ENCODE measurements at places on chromosomes 6 and 20. TPM values are rescaled to one million over a fixed set of nuclear protein-coding genes. Genes with fewer than 3 reads are reported as not detected.

CENPW gene
- 0.72 TPM for total RNA-seq

TGM3 gene
- not detected for total RNA-seq

MATN4 gene
- total RNA-seq, result not detected

EEF1A2 gene
- 2.4 TPM for total RNA-seq

DDX43 gene
- 0.81 TPM for total RNA-seq

GABRR1 gene
- total RNA-seq, result not detected

FOXA2 gene
- not detected for total RNA-seq

TP53TG5 gene
- not detected for total RNA-seq

CGA gene
- total RNA-seq, result not detected

LCA5 gene
- total RNA-seq, result 3.4 TPM

CALHM6 gene
- total RNA-seq, result 1.1 TPM

LPIN3 gene
- 10.8 TPM for total RNA-seq

WFDC10B gene
- not detected for total RNA-seq

GRIK2 gene
- 1.9 TPM for total RNA-seq

MTFR2 gene
- 0.90 TPM for total RNA-seq

ADGB gene
- total RNA-seq, result not detected

MAPK14 gene
- total RNA-seq, result 40.3 TPM

ABHD16B gene
- total RNA-seq, result not detected

SLC17A4 gene
- not detected for total RNA-seq

GSTA1 gene
- total RNA-seq, result not detected

PRSS35 gene
- total RNA-seq, result 0.65 TPM

PLG gene
- not detected for total RNA-seq

SENP6 gene
- 31.2 TPM for total RNA-seq

SCUBE3 gene
- total RNA-seq, result 2.0 TPM

NOTCH4 gene
- total RNA-seq, result 5.0 TPM

SLC17A9 gene
- 6.3 TPM for total RNA-seq

STX16 gene
- 24.2 TPM for total RNA-seq

PTGIS gene
- 20.7 TPM for total RNA-seq

Data from cardiac atrium fibroblast (primary cell).